Osteocyte (in vitro differentiated cells): ENCODE measurements at places on chromosomes 6 and 20.

- DNase-seq = no peak
Measured at GRCh38 chr6:119312875-119313338, 36.7 kb downstream of the MAN1A1 start.

DNA sequence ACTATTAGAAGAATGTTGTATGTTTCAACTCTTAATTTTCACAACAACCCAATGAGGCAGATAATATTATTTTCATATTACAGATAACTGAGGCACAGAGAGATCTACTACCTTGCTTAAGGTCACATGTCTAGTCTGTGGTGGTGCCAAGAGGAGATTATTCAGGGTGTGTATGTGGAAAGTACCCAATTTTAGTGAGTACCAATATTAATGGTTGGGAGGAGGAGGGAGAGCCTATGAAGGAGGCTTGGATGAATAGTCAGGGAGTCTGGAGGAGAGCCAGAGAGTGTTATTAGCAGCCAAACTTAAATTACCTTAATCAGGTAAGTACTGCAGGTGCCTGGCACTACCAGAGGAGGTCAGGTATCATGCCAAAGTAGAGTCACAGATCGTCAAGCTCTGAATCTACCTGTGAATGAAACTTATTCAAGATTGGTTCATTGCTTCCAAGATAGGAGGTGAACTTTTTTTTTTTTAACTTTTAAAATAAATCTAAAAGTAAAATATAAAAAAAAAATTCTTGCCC, 10.9 kb upstream of the CALHM6 start:
- no peak for DNase-seq

- DNase-seq = no peak
Measured at GRCh38 chr20:39004508-39004907, 42.4 kb downstream of the DHX35 start.

GRCh38 chr6:29553268-29554057, 6.1 kb downstream of the UBD start:
- DNase-seq = no peak
